ENCODE measurements at places on chromosomes 12 and 14.

DNA sequence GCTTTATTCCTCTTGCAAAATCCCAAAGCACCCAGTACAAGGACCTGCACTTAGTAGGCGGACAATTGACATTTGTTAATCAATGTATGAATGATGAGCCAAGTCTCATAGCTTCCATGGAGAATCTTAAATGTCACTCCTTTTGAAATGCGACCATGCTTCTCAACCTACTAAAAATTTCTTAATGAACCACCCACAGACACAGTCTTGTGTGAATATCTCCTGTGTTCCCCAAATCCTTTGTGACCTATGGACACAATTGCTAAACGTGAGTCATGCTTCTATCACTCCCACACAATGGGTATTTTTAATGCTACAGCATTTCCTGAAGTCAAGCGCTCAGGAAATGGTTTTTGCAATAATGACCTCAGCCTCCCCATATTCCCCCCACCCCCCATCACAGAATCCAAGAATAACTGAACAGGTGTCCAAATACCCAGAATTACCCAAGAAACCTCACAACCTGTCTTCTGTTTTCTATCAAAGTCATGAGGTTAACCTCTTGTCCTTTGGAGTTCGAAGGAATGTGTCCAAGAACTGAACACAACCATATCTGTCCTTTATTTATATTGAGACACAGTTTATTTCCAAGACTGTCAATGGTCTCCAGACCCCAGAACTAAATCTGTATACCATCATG is 163.6 kb upstream of the PLEKHG7 start:
- no peak for DNase-seq

DNA sequence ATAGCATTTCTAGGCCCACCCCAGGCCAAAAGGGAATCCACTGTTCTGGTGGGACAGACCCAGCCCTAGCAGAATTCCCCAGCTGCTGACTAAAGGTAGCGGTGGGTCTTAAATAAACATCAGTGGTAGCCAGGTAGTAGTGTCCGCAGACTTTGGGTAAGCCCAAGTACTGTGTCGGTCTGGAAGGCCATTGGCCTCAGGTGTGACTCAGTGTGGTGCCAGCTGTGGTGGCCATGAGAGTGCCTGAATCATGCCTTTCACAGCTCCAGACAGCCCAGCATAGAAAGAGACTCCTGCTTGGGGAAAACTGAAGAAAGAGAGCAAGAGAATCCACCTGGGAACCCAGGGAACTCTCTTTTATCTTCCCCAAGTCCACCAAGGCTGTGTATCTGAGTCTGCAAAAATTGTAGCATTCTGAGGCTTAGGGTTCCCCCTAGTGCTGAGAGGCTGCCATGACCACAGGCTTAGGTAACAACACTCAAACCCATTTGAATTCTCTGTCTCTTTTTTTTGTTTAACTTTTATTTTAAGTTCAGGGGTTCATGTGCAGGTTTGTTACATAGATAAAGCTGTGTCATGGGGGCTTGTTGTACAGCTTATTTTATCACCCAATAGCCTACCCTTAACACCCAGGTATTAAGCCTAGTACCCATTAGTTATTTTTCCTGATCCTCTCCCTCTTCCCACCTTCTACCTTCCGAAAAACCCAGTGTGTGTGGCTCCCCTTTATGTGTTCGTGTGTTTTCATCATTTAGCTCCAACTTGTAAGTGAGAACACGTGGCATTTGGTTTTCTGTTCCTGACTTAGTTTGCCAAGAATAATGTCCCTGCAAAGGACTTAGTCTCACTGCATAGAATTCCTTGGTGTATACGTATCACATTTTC is 16.7 kb upstream of the CD163L1 start:
- peak; percentile 81 for DNase-seq

DNA sequence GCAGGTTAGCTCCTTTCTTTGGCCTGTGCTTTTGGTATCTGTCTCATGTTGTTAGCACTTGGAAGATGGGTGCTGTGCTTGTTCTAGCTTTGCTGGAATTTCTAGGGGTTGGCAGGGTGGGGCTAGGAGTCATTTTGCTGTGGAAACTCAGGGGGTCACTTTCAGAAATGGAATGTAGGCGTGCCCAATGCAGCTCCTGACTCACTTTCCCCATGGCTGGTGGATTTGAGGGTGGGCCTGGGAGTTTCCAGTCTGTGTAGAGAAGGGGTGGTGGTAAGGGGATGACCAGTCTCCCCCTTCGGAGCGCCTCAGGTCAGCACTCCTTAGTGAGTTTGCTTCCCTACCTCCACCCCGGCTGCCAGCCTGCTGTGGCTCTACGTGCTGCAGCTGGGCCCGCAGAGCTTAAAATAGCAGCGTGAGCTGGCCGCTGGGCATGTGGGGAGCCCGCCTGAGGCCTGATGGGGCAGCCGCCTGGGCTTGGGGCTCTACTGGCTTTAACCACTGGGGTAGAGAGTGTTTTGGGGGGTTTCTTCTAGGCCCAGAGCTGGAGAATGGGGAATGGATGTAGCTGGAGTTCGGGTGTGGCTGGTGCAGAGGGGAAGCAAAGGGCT is 108.2 kb downstream of the TSPAN9 start:
- no peak for DNase-seq

GRCh38 chr14:54348923-54349620 is 47.7 kb upstream of the CDKN3 start:
- no peak for DNase-seq

DNA sequence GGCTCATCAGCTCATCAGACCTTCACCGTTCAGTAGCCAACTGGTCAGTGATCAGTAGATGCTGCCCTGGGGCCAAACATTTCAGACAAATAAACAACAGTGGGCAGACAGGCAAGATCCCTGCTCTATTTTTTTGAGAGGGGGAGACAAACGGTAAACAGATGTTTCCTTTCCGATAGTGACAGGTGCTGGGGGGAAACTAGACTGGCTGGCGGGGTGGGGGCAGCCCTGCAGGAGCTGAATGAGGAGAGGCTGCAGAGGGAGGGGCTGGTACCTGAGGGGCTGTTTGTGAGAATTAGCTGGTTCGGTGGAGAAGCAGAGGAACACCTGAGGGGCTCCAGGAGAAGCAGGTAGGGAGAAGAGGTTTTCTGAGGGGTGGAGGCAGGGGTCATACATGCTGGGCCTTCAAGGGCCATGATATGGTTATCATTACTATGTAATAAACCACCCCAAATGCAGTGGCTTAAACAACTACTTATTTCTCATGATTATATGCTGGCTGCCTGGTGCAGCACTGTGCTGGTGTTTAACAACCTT is 8.2 kb upstream of the GOLGA3 start:
- DNase-seq = no peak

GRCh38 chr12:2384029-2384386 is 331.2 kb downstream of the CACNA1C start:
- peak; percentile 28 for DNase-seq

- no peak for DNase-seq
Measured at GRCh38 chr14:69665631-69666030, 54.2 kb downstream of the SUSD6 start.

- DNase-seq = peak; percentile 64
Measured at GRCh38 chr14:89000007-89000942, 175.8 kb downstream of the TTC8 start.

- DNase-seq = no peak
Measured at GRCh38 chr12:108378926-108379325, 39.8 kb upstream of the CMKLR1 start.

GRCh38 chr12:6280053-6280469 is 30.4 kb upstream of the PLEKHG6 start:
- no peak for DNase-seq

GRCh38 chr12:88391556-88391955 is 188.7 kb downstream of the KITLG start:
- DNase-seq = no peak

DNA sequence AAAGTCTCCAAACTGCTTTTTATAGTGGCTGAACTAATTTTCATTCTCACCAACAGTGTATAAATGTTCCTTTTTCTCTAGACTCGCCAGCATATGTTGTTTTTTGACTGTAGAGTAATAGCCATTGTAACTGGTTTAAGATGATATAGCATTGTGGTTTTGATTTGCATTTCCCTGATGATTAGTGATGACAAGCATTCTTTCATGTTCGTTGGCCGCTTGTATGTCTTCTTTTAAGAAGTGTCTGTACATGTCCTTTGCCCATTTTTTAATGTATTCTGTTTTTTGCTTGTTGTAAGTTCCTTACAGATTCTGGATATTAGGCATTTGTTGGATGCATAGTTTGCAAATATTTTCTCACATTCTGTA is 404.9 kb downstream of the FLRT2 start:
- no peak for DNase-seq

GRCh38 chr14:106210650-106211049 is 684.3 kb downstream of the TMEM121 start:
- DNase-seq = no peak

- DNase-seq = no peak
Measured at GRCh38 chr12:26205941-26206340, 10.6 kb downstream of the SSPN start.

- no peak for DNase-seq
Measured at GRCh38 chr12:92010368-92010767, 135.3 kb downstream of the BTG1 start.

DNA sequence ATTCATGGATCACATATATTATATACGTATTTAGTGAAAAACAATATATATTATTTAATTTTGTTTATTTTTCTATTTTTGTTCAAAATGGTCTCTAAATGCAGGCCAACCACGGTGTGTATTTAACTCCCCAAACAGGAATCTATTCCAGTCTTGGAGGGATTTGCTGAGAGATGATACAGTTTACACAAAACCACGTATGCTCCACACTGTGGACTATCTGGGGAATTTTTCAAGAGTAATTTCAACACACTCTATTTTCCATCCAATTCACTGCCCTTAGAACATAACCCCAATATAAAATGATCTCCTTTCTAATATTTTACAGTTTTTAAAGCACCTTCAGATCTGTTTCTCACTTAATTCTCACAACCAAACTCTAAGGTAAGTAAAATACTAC is 15.3 kb downstream of the EML1 start:
- no peak for DNase-seq

GRCh38 chr12:77438644-77439043 is 373.3 kb upstream of the E2F7 start:
- DNase-seq = no peak

DNA sequence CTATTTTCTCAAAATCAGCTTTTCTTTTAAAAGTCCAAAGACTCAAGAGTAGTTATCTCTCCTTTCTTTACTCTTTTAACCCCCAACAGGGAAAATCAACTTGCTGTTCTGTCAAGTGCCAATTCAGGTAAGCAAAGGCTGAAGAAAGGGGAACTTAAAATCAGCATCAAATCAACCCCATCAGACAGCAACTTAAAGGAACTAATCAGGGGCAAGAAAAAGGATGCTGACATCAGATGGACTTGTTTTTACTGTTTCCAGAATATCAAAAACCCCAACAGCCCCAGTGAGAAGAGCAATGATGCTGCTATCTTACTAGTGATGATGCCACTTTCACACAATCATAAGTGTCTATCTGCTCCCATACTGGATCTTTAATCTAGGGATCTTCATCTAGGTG is 3.4 kb downstream of the BAZ2A start:
- no peak for DNase-seq

DNA sequence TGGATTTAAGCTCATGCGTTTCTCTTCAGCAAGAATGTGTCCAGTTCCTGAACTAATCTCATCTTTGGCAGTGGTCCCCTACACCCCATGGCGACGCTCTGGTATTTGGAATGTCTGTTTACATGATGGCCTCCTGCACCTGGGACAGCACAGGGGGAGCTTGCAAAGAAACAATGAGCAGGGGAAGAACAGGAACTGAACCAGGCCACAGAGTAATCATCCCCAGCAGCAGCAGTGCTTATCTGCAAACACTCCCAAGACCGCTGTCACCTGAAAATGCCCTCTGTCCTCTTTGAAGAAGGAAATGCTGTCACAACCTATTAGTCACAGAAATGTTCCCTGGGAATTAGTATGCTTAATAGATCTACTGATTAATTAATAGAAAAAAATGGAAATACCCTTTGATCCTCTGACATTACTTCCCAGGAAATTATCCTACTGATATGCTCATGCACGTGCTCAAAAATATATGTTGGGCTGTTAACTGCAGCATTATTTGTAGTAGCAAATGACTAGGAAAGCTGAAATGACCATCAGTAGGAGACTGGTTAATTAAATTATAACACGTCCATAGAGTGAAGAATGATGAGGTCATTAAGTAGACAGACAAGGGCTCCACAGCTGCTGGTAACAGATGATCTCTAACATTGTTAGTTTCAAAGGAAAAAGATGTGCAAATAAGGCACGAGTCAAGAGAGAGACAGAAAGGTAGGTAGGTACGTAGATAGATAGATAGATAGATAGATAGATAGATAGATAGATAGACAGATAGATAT is 279.3 kb upstream of the FLRT2 start:
- DNase-seq = no peak

DNA sequence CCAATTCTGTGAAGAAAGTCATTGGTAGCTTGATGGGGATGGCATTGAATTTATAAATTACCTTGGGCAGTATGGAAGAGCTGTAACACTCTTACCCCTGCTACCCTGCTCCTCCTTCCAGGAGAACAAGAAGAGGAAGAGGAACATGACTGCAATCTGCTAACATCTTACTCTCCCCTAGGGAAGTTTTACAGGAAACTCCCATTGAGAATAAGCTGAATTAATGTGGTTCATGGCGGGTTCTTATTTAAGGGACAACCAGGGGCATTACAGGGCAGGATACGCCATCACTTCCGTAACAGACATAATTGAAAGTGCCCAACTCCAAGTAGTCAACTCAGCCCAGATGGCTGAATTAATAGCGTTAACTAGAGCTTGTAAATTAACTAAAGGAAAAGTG is 9.4 kb upstream of the PSMC1 start:
- DNase-seq = no peak

DNA sequence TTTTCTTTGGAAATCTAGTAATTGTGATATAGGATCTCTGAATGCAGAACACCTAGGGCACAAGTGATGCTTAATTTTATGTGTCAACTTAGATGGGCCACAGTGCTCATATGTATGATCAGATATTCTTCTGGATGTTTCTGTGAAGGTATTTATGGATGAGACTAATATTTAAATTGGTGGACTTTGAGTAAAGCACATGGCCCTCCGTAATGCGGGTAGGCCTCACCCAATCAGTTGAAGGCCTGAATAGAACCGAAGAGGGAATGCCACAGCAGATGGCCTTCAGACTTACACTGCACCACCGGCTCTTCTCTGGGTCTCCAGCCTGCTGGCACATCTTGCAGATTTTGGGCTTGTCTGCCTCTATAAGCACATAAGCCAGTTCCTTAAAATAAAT is 60.0 kb downstream of the ETV6 start:
- DNase-seq = no peak

- no peak for DNase-seq
Measured at GRCh38 chr12:28232211-28232928, 42.1 kb downstream of the CCDC91 start.

DNA sequence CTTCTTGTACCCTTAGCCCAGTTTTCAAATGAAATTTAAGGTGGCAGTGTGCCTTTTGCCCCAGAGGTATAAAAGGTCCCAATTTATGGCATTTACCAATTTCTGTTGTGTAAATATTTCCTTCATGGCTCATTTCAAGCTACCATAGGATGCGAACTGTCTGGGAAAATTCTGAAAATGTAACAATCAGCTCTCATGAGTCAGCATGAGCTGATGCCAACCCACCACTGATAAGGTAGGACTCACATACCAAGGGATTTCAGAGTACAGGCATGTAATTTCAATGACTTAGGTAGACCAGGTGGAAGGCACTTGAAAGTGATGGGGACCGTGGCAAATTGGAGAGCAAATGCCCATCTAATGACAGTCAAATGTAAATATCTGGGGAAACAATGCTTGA is 169.5 kb downstream of the TTC8 start:
- no peak for DNase-seq

GRCh38 chr14:52910572-52910971 is 40.3 kb downstream of the FERMT2 start:
- no peak for DNase-seq

GRCh38 chr12:92058664-92059063 is 87.0 kb downstream of the BTG1 start:
- DNase-seq = no peak

- no peak for DNase-seq
Measured at GRCh38 chr14:92997343-92998061, 74.6 kb downstream of the CHGA start.
